ENCODE measurements at places on chromosomes 1 and 21.

- DNase-seq: peak; percentile 26
Observed at GRCh38 chr1:25619101-25619890, 2.7 kb downstream of the MAN1C1 start.

GRCh38 chr1:110515041-110515440 is 3.9 kb downstream of the KCNA10 start:
- no peak for DNase-seq

- no peak for DNase-seq
Observed at GRCh38 chr1:33377013-33377412, 53.9 kb downstream of the PHC2 start.

- no peak for DNase-seq
Observed at GRCh38 chr21:26952374-26953066, 14.4 kb downstream of the ADAMTS5 start.

- no peak for DNase-seq
Observed at GRCh38 chr21:38861989-38862683, 56.4 kb downstream of the ETS2 start.

DNA sequence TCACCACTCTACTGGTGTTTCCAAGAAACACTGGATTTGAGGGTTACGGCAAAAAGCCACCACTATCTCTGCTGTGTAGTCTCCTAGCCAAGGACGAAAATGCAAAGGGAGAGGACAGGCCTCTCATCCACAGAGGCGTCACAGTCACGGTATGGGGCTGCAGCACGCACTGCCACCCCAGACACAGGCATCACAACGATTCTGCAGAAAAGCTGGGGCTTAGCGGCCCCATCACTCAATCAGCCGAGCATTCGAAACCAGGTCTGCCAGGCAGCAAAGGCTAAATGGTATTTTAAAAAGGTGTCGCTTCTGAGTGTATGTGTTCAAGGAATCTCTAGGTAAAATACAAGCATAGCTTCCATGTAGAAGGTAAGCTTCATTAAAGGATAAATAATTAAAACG is 1.4 kb downstream of the RIPK4 start:
- no peak for DNase-seq

GRCh38 chr1:234782791-234783190 is 172.8 kb upstream of the IRF2BP2 start:
- no peak for DNase-seq

- no peak for DNase-seq
Observed at GRCh38 chr1:15341634-15342407, 67.9 kb upstream of the EFHD2 start.
